ENCODE measurements at places on chromosomes 5 and 9.

GRCh38 chr9:70065572-70065971, 21.9 kb downstream of the MAMDC2 start:
- no peak for DNase-seq

- no peak for DNase-seq
Measured at GRCh38 chr5:11941566-11941965, 37.3 kb upstream of the CTNND2 start.

GRCh38 chr9:28782630-28783029, 1209.3 kb upstream of the C9orf72 start:
- DNase-seq: no peak

GRCh38 chr5:66231508-66231907, 87.4 kb downstream of the SREK1 start:
- no peak for DNase-seq

- peak; percentile 48 for DNase-seq
Measured at GRCh38 chr5:97838214-97838613, 655.2 kb upstream of the RIOK2 start.

DNA sequence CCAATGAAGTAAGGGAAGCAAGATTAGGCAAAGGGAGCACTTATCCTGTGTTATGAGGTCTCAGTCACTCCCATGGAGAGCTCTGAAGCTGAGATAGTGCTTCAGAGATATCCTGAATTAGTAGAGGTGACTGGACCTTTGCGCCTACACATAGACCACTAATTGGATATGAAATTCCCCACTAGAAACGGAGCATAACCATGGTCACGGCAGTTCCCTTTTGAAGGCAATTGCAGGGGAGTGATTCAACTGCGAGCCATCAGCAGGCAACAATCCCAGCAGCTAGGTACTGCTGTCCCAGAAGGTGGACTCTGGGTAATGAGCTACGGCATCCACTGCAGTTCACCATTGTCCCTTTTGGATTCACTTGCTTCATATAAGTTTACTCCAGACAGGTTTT, 267.7 kb upstream of the RASA1 start:
- no peak for DNase-seq

GRCh38 chr9:70861797-70862196, 259.6 kb downstream of the TRPM3 start:
- DNase-seq: no peak

DNA sequence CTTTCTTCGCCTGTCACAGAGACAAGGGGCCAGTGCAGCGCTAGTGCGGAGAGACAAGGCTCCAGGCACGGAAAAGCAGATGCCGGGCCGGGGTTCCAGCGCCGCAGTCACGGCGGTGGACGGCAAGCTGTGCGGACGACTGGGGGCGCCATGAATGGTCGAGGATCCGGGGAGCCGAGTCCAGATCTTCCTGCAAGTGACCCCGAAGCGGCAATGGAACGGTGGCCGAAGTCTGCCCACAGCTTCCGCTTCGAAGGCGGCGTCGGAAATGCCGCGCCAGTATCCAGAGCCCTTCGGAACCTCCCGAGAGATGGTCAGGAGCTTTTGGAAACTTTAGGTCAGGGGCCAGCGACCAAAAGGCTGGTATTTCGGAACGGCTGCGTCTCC, 601 bp upstream of the FAF2 start:
- DNase-seq: no peak

- DNase-seq: peak; percentile 28
Measured at GRCh38 chr9:82031538-82032280, 43.1 kb downstream of the SPATA31D1 start.

DNA sequence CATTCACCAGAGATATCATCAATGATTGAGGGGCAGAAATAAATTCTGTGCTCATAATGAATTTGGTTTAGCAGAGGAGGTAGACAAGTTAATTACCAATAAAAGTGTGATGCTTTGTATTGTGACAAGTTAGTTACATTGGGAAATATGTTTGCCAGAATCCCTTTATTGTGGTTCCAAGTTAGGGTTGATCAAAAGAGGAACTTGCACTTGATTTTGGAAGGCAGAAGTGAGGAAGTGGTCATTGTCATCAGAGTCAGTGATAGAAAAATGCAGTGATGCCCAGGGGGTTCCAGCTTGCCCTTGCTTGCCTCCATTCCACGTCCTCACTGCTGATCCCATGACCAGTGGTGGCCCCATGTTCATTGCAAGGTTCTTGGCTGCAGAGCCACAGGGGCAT, 69.7 kb downstream of the SVEP1 start:
- DNase-seq: no peak

GRCh38 chr5:13601112-13601511, 343.4 kb downstream of the DNAH5 start:
- DNase-seq: no peak

DNA sequence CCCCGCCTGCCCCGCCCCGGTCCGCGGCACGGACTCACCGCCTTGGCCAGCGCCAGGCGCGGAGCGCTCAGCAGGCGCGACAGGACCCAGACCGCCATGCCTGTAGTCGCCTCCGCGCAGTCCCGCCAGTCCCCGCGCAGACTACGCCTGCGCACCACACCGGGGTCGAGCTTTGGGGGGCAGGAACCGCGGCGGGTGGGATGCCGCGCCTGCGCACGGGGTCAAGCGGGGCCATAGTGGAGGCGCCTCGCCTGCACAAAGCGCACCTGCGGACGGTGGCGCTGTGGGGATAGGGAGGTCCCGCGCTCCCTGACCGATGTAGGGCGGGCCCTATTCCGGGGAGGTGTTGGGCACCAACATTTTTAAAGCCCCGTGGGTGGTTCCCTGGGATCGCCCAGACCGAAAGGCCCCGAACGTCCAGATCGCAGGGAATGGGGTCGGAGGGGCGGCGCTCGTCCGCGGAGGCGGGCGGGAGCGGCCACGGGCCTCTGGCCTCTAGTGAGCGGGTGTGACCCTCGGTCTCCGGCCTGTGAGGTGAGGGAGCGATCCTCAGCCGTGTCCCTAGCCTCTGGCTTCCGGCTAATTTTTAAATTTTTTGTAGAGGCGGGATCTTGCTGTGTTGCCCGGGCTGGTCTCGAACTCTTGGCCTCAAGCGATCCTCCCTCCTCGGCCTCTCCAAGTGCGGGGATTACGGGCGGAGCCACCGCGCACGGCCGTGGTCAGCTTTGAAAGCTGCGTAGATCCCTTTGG, 70.8 kb upstream of the LPCAT1 start:
- peak; percentile 74 for DNase-seq

- no peak for DNase-seq
Measured at GRCh38 chr9:125447202-125447802, 185.7 kb downstream of the GAPVD1 start.

GRCh38 chr5:172454358-172455086, at the start of gene SH3PXD2B:
SH3PXD2B (minus strand) TSS chr5:172454525; CDS start chr5:172454352, 173 bp downstream.
- DNase-seq: no peak

- DNase-seq: no peak
Measured at GRCh38 chr5:93580927-93581445, at the start of gene NR2F1-AS1. NR2F1-AS1 (minus strand) TSS chr5:93581219.

GRCh38 chr5:133052317-133053175, 733 bp downstream of the HSPA4 start:
- no peak for DNase-seq

DNA sequence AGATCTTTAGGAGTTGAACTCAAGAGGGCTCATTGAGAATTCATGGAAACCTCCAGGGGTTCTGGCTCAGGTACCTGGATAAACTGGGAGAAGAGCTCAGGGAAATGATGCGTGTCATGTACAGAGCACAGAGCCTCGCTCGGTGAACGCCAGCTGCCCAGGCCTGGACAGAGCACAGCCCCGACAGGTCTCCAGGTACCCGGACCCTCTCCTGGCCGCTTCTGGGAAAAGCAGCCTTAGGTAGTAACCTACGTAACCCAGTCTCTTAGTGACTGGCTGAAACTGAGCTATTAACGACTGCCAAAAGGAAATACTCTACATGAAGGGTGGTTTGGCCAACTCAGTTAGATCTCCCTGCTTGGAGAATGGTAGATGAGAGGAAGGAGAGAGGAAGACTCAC, 157.4 kb downstream of the TTLL11 start:
- DNase-seq: no peak

All from HCT116 (cell line).